ENCODE measurements at places on chromosomes 3 and 15.

DNA sequence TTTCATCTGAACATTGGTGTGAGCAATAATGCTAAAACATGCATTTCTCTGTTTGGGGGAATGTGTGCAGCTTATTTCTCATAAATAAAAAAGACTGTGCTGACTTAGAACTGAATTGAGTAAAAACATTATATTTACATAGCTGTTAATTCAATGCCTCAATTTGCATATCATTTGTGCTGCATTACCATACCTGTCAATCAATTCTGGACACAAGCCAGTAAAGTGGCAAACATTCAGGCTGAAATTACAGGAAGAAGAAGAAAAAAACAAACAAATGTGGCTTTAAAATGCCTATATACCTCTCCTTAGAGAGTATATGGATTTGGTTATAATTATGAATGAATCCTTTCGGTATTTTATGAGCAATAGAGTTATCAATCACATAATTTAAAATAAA is 380.1 kb upstream of the GBE1 start:
- no peak for DNase-seq

DNA sequence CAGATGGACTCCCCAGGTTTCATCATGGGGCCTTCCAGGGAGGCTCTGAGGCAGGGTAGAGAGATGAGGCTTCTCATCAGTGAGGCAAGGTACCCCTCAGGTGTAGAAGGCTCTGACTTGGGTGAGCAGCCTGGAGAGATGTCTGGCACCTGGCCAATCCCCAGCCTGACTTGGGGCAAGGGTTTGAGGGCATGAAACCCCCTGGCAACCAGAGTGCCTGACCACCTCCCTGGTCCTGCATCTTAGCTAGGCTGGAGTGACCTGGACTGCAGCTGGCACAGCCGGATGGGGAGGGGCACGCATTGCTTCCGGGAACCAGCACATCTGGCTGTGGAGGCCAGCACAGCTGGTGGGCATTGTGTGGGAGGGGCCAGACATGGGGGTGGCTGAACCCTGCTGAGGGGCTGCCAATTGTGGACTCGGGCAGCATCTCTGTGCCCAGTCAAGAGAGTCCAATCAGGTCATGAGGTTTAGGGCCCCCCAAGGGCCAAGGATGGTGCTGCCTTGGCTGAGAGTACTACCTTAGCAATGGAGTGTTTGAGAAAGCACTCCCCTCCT is 1.9 kb downstream of the ZBTB47 start:
- peak; percentile 36 for DNase-seq

DNA sequence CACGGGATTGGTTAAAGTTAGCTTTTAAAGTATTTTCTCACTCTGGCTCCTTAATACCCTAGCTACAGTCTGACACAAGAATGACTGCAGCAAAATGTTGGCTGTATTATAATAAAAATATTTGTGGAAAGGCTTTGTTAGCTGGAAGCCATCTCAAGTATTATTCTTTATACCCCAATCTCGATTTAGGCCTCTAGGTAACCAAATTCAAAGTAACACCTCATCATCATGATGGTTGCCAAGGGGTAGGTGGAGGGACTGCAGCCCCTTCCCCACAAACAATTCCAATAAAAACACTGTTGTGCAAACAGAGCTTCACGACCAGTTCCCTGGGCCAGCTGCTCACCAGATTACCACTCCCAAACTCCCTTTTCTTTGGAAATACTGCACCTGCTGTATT is 759 bp upstream of the GMPS start:
- peak; percentile 38 for DNase-seq

DNA sequence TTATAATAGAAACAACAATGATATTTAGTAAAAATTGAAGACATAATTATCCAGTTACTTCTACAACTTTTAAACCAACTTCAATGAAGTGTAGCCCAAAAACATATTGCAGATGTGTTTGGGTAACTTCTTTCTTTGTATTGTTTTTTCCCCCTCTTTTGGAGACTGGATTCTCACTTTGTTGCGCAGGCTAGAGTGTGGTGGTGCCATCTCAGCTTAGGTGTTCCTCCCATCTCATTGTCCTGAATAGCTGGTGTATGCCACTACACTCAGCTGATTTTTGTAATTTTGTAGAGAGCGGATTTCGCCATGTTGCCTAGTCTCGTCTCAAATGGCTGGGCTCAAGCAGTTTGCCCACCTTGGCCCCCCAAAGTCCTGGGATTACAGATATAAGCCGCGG is 148.1 kb downstream of the FNDC3B start:
- no peak for DNase-seq

DNA sequence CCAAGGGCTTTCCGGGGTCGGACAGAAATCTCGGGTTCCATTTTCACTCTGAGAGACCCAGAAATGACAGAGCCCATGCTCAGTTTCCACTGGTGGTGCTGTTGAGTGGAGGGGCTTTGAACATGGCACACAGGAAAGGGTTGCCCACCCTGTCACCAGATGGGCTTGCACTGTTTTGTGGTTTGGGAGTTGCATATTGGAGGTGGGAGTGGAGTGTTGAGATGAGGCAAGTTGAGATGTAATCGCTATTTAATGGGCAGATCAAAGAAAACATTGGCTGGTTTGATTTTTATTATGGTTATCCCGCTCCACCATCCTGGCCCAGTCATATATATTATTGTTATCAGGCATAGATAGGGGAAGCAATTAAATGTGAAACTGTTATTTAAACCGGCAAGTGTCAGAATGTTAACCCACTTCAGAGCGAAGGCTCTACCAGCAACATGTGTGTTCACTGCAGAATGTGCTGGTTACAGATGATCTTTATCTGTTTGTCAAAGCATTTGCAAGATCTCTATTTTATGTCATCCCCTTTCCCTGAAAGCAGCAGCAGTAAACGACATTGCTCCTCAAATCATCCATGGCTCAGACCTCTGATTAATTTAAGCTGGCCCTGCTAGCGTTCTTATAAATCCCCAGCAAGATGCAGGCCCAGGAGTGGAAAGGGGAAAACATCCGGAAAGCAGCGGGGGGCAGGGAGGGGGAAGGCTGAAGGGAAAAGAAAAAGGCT is 58.3 kb upstream of the TSEN2 start:
- DNase-seq = no peak

- no peak for DNase-seq
These were observed 232.6 kb downstream of the GAP43 start for GRCh38 chr3:115855911-115856310.

DNA sequence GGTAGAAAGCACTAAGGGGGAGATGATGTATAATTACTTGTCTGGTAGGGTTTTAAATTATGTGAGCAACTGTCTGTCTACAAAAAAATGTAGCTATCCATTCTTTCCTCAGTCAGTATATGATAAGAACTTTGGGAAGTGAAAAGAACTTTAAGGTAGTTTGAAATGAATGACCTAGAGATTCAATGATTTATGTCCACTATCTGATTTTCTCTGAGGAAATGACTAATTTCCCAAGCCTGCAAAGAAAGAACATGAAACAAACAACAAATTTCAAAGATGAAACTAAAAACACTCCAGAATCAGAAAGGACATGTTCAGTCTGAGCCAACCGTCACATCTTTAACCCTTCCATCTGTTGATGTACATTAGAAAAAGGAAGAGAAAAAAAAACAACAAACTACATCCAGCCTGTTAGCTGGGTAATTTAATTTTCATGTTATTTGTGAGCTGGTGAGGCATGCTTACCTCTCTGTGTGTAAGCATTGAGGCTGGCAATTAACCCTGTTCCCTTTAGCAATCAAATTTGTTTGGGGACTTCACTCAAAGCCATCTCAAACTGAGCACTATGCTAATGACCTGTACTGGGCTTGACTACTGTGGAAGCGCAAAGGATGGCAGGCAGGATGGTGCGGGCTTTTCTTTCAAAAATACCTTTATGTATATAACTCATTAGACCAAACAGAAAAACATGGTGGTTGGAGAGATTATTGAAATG is 220.1 kb downstream of the TUSC7 start:
- no peak for DNase-seq

GRCh38 chr3:146680617-146681016 is 75.5 kb upstream of the PLSCR5 start:
- no peak for DNase-seq

- no peak for DNase-seq
These were observed 170.9 kb downstream of the PLCL2 start for GRCh38 chr3:17055374-17056276.

All from D341Med (cell line).